ENCODE measurements at places on chromosomes 2 and 18. TPM values are rescaled to one million over a fixed set of nuclear protein-coding genes. Genes with fewer than 3 reads are reported as not detected.
A peak's percentile ranks its signal among the peaks of the same experiment; 100 is the strongest.

DNA sequence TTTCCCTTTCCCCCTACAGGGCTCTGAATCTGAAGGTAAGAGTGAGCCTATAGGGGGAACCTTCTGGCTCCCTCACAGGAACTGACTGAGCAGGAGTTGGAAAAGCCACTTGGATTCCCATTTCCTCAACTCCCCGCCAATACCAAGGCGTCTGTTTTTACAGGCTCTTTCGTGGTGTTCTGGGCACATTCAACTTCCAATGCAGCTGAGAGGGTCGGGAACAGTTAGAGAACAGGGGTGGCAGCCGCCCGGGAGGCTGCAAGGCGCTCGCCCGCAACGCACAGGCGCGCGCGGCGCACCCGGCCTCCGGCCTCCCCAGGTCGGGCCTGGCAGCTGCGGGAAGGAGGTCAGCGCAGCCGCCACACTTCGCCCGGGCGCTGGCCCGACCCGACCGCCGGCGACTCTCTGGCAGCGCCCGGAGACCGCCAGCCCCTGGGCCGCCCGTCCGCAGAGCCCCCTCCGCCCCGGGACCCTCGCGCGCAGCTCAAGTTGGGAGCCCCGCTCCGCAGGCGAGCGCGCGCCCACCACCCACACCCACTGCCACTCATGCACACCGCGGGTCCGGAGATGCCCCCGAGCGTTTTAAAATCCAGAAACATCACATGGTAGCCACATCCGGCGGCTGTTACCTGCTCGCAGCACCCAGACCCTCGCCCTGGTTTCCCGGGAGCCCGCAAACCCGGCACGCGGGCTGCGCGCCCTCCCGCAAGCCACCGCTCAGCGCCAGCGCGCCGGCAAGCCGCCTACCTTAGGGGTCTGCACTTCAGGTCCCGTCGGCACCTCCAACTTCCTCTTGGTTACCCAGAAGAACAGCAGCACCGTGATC is 816 bp downstream of the GALNT14 start:
- peak overlapping the region; percentile 64 for H3K4me3 ChIP-seq
- H3K36me3 ChIP-seq: no peaks in the 10 kb centered on the region
- no peak for DNase-seq
- H3K27ac ChIP-seq: no peak overlapping the region
- no peaks in the 10 kb centered on the region for H3K27me3 ChIP-seq

The NXPH2 gene
- not detected for total RNA-seq

GRCh38 chr2:6429210-6429986 is 436.3 kb downstream of the CMPK2 start:
- no peak for DNase-seq
- H3K4me3 ChIP-seq: no peak overlapping the region
- no peaks in the 10 kb centered on the region for H3K27me3 ChIP-seq
- no peak overlapping the region for H3K27ac ChIP-seq
- no peaks in the 10 kb centered on the region for H3K36me3 ChIP-seq

- no peaks in the 10 kb centered on the region for H3K27me3 ChIP-seq
- no peak for DNase-seq
- no peak overlapping the region for H3K4me3 ChIP-seq
- 0 out of 2 replicates have a peak, but pooled peaks cover 4% of the 10 kb centered on the region for H3K36me3 ChIP-seq
These were observed 15.8 kb downstream of the D2HGDH start for GRCh38 chr2:241750076-241750840.

DNA sequence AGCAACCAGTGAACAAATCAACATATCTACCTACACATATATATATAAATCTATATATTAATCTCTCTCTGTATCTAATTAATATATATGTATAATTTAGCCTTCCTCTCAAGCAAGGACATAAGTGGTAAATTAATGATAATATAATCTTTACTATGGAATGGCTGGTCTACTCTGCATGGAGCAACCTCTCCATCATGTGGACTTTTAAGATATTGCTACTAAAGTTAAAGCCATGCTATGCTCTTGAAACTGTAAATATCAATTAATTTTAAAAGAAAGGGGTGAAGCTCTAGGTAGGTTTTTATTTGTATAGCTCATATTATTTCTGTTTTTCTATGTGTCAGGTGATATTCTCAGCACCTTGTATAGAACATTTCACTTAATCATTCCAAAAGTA is 147.0 kb downstream of the PPP1R1C start:
- H3K27me3 ChIP-seq: no peaks in the 10 kb centered on the region
- no peak overlapping the region for H3K27ac ChIP-seq
- H3K36me3 ChIP-seq: no peaks in the 10 kb centered on the region
- no peak overlapping the region for H3K4me3 ChIP-seq
- H3K4me1 ChIP-seq: no peaks in the 10 kb centered on the region

The AKAIN1 gene
- not detected for total RNA-seq

DNA sequence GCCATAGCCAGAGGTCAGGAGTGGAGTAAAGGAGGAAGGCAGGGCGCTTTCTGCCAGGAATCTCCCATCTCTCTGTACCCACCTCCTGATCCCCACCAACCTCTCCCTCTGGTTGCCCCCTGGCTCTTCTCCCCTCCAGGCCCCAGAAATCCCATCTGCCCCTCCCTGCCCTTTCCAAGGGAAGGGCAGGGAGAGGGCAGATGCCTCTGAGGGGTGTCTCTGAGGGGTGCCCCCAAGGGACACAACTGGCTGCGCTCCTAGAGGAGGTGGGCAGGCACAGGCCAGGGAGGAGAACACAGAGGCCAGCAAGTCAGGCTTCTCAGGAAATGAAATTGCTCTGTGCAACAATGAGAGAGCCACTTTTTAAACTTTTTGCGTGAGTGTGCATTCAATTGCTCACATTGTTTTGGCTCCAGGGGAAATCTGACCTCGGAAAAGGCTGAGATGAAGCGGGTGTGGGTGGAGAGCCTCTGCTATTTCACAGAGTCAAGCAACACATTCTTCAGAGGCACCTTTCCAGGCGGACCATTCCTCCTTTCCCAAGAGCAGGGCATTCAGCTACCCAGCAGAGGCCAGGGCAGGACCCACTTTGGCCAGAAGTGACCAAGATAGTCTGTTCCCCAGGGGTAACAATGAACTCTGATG is 125.5 kb downstream of the SMAD7 start:
- H3K36me3 ChIP-seq: no peaks in the 10 kb centered on the region
- no peaks in the 10 kb centered on the region for H3K27me3 ChIP-seq
- no peak overlapping the region for H3K4me3 ChIP-seq
- no peak overlapping the region for H3K27ac ChIP-seq
- H3K4me1 ChIP-seq: peaks cover 56% of the 10 kb centered on the region

The HRH4 gene
- total RNA-seq: not detected

DNA sequence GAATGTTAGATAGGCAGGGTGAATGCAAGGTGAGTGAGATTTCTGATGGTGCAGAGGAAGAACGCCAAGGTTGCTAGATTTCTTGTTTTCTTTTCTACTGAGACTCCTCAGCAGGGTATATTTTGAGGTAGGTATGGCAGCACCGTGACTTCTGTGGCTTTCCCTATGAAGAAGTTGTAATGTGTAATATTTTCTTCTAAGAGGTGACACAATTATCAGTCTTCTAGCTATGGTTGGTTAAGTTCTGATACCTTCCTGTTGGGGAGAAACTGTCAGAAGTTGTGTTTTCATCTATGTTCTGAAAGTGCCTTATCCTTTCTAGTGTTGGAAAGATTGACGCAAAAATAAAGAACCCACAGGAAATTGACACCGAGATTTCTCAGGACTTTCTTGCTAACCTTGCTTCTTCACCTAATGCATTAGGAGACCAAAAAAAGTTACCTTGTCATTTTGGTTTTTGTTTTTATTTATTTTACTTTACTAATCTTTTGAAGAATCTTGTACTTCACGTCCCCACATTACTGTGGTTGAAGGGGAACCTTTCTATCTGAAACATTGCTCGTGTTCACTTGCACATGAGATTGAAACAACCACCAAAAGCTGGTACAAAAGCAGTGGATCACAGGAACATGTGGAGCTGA is 11.9 kb downstream of the IL18R1 start:
- H3K4me1 ChIP-seq: no peaks in the 10 kb centered on the region
- H3K4me3 ChIP-seq: no peak overlapping the region
- H3K27ac ChIP-seq: no peak overlapping the region
- H3K36me3 ChIP-seq: no peaks in the 10 kb centered on the region
- no peak for DNase-seq
- H3K27me3 ChIP-seq: no peaks in the 10 kb centered on the region

DNA sequence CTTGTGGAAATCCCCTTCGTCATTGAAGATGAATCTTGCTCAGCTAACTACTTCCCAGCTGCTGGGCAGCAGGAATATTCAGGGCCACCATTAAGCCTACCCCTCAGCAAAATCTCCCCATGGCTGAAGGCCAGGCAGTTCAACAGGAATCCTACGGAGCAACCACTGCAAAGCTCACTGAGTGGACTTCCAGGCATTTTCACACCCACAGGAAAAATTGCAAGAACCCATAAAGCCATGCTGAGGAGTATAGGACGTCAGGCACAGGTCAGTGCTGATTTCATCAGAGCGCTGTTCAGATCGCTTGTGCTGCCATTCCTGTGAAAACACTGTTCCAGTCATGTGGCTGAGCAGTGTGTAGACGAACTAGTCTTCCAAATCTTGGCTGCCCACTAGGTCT is 134.8 kb upstream of the TACR1 start:
- DNase-seq: no peak
- no peaks in the 10 kb centered on the region for H3K36me3 ChIP-seq
- H3K27me3 ChIP-seq: no peaks in the 10 kb centered on the region
- no peak overlapping the region for H3K27ac ChIP-seq

DNA sequence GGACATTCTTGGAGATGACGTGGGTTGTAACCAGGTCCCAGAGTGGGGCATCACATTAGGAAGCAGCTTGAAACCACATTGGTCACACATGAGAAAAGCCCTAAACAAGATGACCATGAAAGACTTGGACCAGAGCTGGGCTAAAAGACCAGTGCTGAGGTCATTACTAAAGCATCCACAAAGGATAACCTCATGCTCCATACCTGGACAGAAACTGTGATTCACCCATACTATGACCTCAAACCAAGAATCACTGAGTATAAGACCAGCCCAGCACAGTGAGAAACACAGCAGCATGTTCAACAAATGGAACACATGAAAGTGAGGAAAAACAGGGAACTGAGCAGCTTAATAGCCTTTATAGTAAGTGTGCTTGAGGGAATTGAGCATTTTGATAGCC is 635.5 kb upstream of the NETO1 start:
- H3K4me3 ChIP-seq: no peak overlapping the region
- H3K36me3 ChIP-seq: no peaks in the 10 kb centered on the region
- DNase-seq: no peak
- H3K4me1 ChIP-seq: no peaks in the 10 kb centered on the region

GRCh38 chr2:14656146-14656545 is 23.6 kb downstream of the LRATD1 start:
- H3K27ac ChIP-seq: no peak overlapping the region
- H3K4me3 ChIP-seq: no peak overlapping the region
- DNase-seq: no peak
- no peaks in the 10 kb centered on the region for H3K27me3 ChIP-seq

DNA sequence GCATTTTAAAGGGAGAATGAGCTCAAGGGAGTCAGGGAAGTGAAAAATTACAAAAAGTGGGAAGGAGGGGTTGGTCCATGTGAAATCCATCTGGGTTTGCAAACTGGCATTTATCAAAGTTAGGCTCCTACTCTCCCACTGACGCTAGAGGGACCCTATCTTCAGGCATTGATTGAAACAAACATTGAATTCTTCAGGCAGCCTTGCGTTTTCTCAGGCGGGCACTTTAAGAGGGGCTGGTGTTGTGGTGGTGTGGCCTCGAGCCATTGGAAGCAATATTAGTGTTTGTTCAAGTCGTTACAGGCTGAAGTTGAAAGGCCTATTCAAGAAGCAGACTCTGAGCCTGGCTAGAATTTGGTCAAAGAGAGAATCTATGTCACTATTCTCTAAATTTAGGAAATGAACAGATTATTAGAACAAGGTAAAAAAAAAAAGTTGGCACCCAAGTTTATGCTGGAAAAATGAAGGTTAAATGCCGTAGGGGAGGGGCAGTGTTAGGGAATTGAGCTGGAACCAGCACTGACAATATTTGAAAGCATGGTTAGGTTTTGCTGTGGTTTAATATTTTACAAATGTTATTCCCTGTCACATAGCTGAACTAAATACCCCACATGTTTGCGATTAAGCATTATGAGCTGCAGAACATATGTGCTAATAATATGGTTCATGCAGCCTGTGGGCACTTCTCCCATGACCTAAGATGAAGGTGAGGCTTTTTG is 36.8 kb downstream of the STON1 start:
- peak; percentile 37 for DNase-seq
- H3K4me3 ChIP-seq: no peak overlapping the region
- H3K27me3 ChIP-seq: no peaks in the 10 kb centered on the region
- H3K27ac ChIP-seq: no peak overlapping the region
- H3K4me1 ChIP-seq: no peaks in the 10 kb centered on the region
- no peaks in the 10 kb centered on the region for H3K36me3 ChIP-seq

DNA sequence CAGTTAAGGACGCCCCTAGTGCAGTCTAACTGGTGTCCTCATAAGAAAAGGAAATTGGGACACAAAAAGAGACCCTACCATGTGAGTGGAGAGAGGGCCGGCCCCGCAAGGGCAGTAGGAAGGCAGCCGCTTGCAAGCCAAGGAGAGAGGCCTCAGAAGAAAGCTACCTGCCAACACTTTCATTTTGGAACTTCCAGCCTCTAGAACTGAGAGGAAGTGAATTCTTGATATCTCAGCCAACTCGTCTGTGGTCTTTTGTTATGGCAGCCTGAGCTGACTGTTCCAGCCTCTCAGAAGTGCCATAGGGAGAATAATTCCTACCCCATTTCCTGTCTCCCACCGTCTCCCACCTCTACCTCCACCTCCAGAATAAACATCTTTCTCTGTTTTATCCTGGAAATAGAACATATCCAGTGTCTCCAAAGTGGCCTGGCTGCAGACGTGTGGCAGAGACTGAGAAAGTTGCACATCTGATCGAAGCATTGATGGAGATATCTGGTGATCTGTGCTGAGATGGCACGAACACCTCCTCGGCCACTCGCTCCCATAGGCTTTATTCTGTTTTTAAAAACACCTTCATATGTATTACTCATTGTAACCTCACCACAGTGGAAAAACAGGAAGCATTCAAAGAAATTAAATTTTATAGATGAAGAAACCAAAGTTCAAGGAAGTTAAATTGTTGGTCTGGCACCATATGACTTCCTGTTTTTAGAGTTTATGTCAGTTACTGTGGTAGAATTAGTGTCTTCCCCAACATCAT is 39.5 kb upstream of the MARCO start:
- no peaks in the 10 kb centered on the region for H3K4me1 ChIP-seq
- H3K27ac ChIP-seq: no peak overlapping the region
- no peak for DNase-seq
- H3K4me3 ChIP-seq: no peak overlapping the region

DNA sequence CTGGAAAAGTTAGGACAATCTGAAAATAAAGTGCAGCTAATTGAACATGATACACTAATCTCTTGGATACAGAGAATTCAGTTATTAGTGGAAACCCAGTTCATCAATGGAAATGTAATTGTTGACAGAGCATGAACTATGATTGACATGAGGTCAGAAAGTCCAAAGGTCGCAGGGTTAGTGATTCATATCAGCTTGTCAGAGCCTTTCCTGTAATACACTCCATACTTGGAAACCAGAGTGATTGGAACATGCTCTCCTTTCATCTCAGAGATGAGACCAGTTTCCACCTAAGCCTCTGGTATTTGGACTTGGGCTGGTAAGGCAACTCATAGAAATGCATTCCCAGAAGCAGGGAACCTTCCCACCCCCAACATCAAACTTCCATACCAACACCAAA is 8.5 kb upstream of the NCKAP5 start:
- DNase-seq: no peak
- H3K4me3 ChIP-seq: no peak overlapping the region
- H3K27ac ChIP-seq: no peak overlapping the region
- H3K4me1 ChIP-seq: no peaks in the 10 kb centered on the region

All from Karpas-422 (cell line).